Left lung (tissue), 14 donors: ENCODE measurements at places on chromosomes 7 and 10.
A peak's percentile ranks its signal among the peaks of the same experiment; 100 is the strongest.

- no peak for DNase-seq
Measured at GRCh38 chr10:78401624-78402367, 368.1 kb downstream of the RPS24 start.

GRCh38 chr7:128351296-128352152 lies 7.8 kb upstream of the RBM28 start:
- DNase-seq: peak; percentile 83

GRCh38 chr10:122421054-122421625 lies 33.3 kb upstream of the ARMS2 start:
- no peak for DNase-seq

DNA sequence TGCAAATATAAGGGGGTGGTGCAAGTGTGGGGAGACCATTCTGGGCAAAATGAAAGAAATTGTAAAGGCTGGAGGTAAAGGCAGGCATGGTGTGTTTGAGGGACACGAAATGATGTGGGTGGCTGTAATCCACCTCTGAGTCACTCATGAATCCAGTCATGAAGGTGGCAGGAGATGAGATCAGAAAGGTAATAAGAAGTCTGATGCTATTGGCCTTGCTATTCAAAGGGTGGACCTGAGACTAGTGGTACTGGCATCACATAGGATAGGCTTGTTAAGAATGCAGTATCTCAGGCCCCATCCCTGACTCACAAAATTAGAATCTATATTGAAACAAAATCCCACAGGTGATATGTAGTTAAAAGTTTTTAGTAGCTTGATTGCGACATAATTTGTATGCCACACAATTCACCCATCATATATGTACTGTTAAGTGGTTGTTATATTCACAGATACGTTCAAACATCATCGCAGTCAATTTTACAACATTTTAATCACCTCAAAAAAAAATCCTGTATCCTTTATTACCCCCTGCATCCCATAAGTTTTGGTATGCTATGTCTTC lies 85.6 kb downstream of the ST8SIA6 start:
- no peak for DNase-seq

GRCh38 chr7:157418204-157419034 lies 81.6 kb downstream of the DNAJB6 start:
- no peak for DNase-seq

DNA sequence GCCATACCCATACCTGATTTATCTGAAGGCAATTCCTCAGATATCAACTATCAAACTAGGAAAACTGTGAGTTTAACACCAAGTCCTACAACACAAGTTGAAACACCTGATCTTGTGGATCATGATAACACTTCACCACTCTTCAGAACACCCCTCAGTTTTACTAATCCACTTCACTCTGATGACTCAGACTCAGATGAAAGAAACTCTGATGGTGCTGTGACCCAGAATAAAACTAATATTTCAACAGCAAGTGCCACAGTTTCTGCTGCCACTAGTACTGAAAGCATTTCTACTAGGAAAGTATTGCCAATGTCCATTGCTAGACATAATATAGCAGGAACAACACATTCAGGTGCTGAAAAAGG lies 69.0 kb upstream of the RSBN1L start:
- DNase-seq: no peak

GRCh38 chr7:108181073-108181985 lies 51.2 kb upstream of the LAMB4 start:
- DNase-seq: no peak

- DNase-seq: no peak
Measured at GRCh38 chr10:43323245-43323644, 48.2 kb upstream of the FXYD4 start.

- no peak for DNase-seq
Measured at GRCh38 chr7:48171202-48171601, at the start of gene ABCA13. Gene ABCA13, plus strand, starts transcription at chr7:48171458. Its CDS starts 26 bp downstream, at chr7:48171484.

- DNase-seq: no peak
Measured at GRCh38 chr10:4353964-4354363, 472.0 kb upstream of the AKR1E2 start.

GRCh38 chr10:93364966-93365365 lies 117.2 kb downstream of the MYOF start:
- DNase-seq: no peak

DNA sequence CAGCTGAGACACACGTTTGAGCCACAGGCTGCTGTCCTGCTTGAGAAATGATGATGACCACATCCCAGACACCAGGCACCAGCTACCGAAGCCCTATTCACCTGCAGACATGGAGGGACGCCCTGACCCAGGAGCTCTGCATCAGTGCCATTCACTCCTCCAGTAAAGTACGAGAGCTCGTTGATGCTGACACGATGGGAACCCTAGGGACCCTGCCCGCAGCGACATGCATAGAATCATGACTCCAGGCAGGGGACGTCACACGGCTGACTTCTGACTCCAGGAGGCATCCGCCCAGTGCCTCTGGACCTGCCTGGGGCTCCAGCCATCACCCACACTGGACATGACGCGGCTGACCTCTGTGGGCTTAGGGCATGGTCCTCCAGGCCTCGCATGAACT lies 129.9 kb downstream of the ADARB2 start:
- DNase-seq: no peak

- no peak for DNase-seq
Measured at GRCh38 chr10:33749067-33749735, 414.7 kb upstream of the NRP1 start.

GRCh38 chr10:76766682-76767081 lies 870.9 kb downstream of the KCNMA1 start:
- no peak for DNase-seq

GRCh38 chr7:74575083-74575784 lies 82.3 kb upstream of the GTF2I start:
- DNase-seq: peak; percentile 61

DNA sequence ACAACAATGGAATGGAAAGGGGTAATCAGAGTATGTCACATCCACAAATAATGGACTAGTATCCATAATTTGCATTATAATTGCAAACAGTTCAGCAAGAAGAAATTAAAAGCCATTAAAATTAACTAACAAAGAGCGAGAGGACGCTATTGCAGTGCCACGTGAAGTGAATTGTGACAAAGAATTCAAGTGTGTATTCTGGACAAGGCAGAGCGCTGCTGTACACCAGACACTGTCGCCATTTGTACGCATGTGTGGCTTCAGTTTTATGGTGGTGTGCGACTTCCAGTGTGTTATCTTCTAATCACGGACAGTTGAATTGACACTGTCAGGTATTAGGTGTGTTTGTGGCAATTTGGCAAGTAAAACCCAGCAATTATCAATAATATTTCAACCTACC lies 11.3 kb downstream of the CYP3A5 start:
- no peak for DNase-seq

DNA sequence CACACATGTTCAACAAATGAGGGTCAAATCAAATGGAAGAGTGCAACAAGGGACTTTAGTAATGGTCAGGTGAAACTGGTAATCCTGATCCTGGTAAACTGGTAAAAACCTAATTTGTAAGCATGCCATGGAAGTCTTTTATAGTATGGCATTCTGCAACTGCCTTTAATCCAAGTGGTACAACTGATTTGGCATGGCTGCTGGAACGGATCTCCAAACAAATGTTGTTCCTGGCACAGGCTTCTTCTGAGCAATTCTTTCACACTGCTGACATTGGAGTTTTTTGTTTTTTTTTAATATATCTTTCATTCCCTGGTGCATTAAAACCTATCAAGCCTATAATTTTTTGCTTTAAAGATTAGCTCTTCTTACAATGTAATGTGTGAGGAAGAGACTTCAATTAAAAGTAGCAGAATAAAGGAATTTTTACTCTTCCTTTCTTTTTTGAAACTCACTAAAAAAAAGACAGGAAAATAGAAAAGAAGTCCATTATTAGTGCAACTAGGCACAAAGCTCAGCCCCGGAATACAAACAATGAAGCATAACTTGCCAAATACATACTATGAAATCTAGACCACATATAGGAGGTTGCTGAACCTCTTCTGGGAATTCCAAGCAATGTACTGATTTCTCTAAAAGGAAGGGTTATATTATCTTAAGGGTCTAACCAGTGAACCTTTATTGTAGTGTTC lies 79.3 kb upstream of the OIT3 start:
- DNase-seq: no peak

GRCh38 chr7:17234030-17234397 lies 64.4 kb upstream of the AHR start:
- no peak for DNase-seq

DNA sequence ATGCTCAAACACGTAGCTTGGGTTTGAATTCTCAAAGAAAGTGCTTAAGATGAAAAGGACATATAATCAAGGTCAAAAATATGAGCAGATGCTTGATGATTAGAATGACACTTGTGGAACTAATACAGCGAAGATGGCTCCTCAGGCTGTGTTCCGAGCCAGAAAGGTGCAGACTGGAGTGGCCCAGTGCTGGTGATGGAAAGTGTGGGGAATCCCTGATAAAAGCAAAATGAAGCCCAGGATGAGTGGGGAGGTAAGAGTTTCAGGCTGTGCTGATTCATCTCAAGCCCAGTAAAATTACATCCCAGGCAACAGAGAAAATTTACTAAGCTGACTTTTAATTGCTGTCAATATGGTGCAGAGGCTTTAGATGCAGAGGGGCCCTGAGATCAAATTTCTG lies 77.8 kb upstream of the IKZF1 start:
- no peak for DNase-seq

GRCh38 chr7:31129067-31129466 lies 77.0 kb downstream of the ADCYAP1R1 start:
- DNase-seq: no peak

- no peak for DNase-seq
Measured at GRCh38 chr7:74231232-74231590, 21.4 kb downstream of the LAT2 start.

DNA sequence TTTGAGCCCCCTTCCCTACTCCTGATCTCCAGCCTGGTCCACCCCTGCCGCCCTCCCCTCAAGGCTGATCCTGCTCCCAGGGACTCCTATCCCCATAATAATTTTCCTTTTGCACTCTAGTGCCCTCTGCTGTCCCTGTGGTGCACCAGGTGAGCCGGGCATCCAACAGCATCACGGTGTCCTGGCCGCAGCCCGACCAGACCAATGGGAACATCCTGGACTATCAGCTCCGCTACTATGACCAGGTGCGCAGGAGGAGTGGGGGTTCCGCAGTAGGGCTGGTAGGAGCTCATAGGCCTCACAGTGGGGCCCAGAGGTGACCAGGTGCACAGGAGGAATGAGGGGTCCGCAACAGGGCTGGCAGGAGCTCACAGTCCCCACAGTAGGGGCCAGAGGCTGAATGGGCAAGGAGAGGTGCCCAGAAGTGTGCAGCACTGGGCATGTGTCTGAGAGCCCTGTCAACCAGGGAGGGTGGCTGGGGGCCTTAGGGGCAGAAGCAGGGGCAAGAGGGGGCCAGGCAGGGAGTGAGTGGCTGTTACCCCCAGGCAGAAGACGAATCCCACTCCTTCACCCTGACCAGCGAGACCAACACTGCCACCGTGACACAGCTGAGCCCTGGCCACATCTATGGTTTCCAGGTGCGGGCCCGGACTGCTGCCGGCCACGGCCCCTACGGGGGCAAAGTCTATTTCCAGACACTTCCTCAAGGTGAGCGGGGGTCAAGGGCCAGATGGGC lies 11.7 kb downstream of the EPHB6 start:
- DNase-seq: no peak

DNA sequence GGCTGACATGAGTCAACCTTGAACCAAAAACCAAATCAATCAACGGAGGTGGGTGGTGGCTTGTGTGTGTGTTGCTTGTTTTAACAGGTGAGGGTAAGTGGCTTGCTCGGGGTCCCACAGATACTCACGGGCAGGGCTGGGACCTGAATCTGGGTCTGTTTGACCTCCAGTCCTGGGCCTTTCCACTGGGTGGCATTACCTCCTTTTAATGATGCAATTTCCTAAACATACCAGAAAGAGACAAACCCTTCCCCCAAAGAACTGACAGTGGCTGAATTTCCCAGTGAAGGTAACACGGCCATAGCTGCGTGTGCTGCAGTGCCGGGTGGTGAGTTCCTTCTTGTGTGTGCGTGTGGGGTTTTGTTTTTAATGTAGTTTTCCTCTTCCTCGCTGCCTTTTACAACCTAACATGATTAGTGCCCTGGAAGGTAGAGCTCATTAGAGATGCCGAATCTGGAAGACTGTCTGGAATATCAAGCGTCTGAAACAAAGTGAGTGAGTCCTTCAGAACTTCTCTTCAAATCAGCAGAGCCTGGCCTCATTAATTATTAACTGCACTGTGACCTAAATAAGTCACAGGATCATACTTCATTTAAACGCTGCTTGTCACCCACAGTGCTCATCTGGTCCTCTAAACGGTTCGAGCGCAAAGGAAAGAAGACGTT lies 166.1 kb upstream of the TCERG1L start:
- no peak for DNase-seq

- no peak for DNase-seq
Measured at GRCh38 chr10:78572565-78572964, 496.2 kb upstream of the ZMIZ1 start.

DNA sequence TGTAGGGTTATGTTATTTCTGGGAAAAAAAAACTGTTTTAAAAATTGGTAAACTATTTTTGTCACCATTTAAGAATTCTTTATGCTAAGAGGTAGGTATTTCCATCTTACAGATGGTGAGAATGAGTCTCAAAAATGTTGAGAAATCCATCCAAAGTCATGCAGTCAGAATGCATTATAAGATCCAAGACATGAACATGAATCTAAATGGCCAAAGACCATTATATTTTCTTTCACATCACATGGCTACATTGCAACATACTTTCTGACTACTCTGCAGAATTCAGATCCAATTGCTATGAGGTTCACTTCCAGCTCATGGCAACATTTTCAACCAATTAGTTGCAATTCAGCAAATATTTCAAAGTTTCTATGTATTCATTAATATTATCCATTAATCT lies 181.2 kb downstream of the TWIST1 start:
- DNase-seq: no peak

DNA sequence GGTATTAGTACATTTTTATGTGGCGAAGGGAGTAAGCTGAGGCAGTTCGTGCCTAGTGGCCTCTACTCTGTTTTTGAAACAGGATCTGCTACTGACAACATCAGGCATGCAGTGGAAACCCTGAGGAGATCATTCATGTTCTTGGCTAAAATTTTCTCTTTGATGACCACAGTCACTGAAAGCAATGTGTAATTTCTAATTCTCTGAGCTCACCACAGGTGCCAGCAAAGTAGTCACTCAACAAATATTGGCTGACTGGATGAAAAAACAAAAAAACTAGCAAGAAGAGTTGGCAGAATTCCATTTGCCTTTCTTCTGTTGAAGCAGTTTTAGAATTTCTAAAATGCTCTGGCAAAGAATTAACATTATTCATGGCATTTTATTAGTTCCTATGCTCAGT lies 176.5 kb upstream of the KCTD7 start:
- DNase-seq: no peak

GRCh38 chr10:77445547-77445946 lies 192.1 kb downstream of the KCNMA1 start:
- no peak for DNase-seq

DNA sequence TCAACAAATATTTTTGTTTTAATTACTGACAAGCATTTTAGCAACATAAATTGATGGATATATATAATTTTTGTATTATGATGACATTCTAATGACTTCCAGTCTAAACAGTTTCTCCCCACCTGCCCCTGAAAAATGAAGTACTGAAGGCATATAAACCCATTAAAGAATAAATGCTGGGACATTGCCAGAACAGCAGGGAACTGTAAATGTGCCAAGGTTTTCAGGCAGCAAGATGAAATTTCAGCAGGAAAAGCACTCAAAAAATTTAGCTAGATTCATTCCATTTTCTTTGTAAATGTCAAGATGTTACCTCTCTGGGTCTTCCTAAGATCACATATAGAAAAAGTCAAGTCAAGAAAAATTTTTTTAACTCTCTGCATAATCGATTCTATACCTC lies 11.0 kb upstream of the TLL2 start:
- no peak for DNase-seq

GRCh38 chr10:35191523-35191922 lies 64.9 kb downstream of the CREM start:
- DNase-seq: no peak
